ENCODE measurements at places on chromosomes 12 and 14.

DNA sequence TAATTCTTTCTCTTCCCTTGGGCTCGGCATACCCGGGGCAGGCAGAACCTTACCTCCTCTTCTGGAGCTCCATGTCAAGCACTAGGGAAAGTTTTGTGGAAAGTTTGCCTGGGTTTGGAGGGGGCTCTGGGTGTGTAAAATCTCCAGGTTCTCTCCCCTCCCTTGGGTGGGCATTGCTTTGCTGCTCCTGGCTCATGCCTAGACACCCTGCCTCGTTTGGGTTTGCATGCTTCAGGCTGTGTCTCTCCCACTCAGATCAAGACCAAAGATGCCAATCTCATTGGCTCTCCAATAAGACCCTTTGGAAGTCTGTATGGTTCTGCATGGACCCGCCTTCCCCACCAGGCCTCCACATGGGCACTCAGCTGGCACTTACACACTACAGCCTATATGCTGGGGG, 6.2 kb upstream of the KRT2 start:
- DNase-seq: no peak

DNA sequence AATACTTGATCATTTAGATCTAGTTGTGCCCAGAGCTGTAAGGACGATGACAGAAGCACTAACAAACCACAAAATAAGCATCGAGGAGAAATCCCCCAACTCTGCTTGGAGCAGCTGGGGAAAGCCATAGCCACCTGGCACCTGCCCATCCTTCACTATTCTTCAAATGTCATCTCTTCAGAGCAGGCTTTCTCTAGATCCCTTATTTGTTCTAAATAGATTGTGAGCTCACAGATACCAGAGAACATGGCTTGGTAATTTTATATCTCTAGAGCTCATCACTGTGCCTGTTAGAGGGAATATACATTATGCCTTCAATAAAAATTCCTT, 50.9 kb downstream of the GRIP1 start:
- DNase-seq: no peak

DNA sequence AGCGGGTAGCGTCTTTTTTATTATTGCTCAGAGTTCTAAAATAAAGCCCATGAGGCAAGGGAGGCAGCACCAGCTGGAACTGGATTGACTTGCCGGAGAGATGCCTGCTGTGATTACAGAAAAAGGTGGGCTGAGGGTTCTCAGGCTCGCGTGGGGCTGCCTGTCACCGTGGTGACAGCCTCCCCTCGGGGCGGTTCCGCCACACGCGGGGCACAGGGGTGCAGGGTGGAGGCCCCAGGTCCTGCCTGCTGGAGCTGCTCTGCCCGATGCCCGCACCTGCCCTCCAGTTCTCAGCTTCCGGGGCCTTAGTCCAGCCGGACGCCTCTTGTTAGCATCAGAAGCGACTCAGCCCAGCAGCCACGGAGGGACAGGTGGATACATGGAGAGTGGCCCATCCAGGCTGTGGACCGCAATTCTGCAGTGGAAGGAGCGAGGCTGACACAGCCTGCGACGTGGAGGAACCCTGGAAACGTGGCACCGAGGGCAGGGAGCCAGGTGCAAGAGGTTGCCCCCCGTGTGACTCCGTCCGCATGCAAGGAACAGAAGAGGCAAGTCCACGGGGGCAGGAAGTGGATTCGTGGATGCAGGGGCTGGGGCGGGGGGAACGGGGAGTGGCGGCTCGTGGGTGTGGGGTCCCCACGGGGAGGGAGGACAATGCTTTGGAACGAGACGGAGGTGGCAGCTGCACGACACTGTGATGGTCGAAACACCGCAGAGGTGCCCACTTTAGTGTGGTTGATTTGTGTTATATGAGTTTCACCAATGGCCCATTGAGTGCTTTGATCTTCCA, 79.5 kb downstream of the GALNT9 start:
- no peak for DNase-seq

DNA sequence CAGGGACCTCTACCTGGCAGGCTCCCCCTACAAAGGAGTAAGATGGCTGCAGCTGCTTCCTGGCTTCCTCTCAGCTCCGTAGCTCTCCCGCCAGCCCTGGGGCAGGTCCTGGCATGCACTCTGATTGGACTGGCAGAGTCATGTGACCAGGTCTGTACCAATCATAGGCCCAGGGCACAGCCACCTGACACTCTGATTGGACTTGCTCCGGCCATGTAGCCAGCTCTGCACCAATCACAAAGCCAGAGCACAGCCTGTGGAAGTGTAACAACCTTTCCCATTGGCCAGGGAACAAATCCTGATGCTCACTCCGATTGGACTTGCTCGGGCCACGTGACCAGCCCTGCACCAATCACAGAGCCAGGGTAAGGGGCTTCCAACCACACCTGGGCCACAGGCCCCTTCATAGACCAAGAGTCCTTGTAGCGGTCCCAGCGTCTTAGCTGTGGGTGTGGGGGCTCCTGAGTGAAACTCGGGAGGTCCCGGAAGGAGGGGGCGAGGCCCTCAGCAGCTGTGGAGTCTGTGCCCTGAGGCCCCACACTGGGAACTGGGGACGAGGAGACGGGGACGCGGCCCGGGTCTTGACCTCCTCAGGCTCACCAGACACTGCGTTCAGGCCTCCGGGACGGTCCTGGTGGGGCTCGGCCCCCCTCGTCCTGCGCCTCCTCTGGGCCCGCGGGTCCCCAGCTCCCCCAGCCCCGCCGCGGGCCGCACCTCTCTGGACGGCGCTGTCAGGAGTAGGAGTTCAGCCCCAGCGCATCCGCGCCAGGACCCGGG, 210.6 kb downstream of the ADGRD1 start:
- no peak for DNase-seq

- DNase-seq: no peak
Measured at GRCh38 chr12:57624441-57625220, 8.4 kb downstream of the B4GALNT1 start.

All from effector memory CD8-positive, alpha-beta T cell (primary cell).